ENCODE measurements at places on chromosomes 4 and X. TPM values are rescaled to one million over a fixed set of nuclear protein-coding genes. Genes with fewer than 3 reads are reported as not detected.

GRCh38 chrX:48897157-48897624 is 377 bp downstream of the TIMM17B start:
- H3K36me3 ChIP-seq = peaks cover 23% of the 10 kb centered on the region
- peak overlapping the region; percentile 54 for H3K27ac ChIP-seq
- DNase-seq = peak; percentile 79
- peaks cover 1% of the 10 kb centered on the region for H3K4me1 ChIP-seq
- peak overlapping the region; percentile 57 for H3K4me3 ChIP-seq
- H3K27me3 ChIP-seq = no peaks in the 10 kb centered on the region

DNA sequence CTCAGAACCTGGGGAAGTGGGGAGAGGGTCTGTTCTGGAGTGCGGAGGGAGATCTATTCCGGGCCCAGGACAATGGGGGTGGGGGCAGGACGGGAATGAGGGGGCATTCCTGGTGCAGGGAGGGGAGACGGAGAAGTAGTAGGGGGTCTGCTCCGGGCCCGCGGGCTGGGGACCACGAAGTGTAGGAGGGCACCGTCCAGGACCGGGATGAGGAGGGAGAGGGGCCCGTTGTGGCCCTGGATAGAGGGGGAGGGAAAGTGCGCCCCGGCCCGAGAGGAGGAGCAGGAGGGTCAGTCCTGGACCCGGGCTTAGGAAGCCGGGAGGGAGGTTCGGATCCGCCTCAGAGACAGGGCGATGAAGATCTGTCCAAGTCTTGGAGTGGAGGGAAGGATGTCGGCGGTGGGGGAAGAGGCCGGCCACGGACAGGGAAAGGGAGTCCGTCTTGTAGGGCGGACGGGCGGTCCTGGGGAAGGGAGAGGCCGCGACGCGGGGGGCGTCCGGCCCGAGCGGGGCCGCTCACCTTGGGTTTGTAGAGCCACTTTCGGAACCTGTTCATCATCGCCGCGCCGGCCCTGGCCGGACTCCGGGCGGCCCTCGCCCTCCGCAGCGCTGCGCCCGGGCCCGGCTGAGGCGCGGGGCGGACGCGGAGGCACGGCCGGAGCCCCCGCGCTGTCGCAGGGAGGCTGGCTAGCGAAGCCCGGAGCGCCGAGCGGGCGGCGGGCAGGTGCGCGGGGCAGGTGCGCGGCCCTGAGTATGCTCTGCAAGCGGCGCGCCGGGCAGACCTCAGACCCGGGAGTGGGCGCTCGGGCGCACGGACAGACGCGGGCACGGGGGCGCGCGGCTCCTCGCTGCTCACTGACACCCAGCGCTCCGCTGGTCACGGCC is at the start of gene ZFYVE28:
Gene ZFYVE28, minus strand, starts transcription at position 881 of the 885 bp plus-strand sequence. Its CDS starts 322 bp downstream, at position 559.
- peaks cover 24% of the 10 kb centered on the region for H3K4me1 ChIP-seq
- DNase-seq = peak; percentile 5
- peaks cover 25% of the 10 kb centered on the region for H3K27me3 ChIP-seq
- peak within 1 kb of the TSS; percentile 35 for H3K4me3 ChIP-seq

DNA sequence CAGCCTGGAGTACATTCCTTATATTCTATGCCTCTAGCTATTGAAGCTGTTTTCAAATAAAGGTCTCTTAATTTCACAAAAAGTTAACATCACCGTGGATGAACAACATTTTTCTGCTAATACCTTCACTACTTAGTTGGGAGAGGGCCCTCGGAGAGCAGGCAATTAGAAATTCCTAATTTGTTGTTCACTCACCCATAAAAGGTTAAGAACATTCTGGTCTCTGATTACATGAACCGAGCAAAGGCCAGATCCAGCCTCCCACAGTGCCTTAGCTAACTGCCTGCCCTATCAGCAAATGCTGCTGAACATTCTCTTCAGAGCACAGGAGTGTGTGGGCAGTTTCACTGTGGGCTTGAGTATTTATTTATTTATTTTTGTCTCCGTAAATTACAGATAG is 36.0 kb upstream of the TTC29 start:
- H3K36me3 ChIP-seq = no peaks in the 10 kb centered on the region
- DNase-seq = no peak
- no peak overlapping the region for H3K27ac ChIP-seq
- H3K4me3 ChIP-seq = no peak overlapping the region
- H3K4me1 ChIP-seq = no peaks in the 10 kb centered on the region

GPRIN3 gene
- not detected for total RNA-seq

ADRA2C gene
- not detected for total RNA-seq
